Activated T-cell treated with anti-CD3 and anti-CD28 coated beads, Interleukin-2, amount 50 U/mL, for 1 hour (primary cell): ENCODE measurements at places on chromosomes 7 and 10.

- no peak for DNase-seq
These were observed 41.9 kb downstream of the NPVF start for GRCh38 chr7:25186436-25186835.

DNA sequence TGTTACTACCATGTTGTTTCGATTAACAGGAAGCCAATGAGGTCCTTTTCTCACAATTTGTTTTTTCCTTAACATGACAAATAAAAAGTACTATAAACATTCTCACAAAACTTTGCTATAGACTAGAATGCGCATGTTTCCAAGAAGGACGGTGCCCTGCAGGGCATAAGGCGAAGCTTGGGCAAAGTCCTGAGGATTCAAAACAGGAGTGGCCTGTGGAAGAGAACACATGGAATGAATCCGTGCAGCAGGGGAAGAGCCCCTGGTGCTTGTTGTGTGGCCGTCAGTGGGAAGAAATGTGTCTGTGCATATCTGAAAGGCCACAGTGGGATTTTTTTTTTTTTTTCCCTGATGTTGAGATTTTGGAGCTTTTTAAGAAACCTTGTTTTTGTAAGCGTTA is 67.6 kb downstream of the ITGA8 start:
- DNase-seq, result no peak

DNA sequence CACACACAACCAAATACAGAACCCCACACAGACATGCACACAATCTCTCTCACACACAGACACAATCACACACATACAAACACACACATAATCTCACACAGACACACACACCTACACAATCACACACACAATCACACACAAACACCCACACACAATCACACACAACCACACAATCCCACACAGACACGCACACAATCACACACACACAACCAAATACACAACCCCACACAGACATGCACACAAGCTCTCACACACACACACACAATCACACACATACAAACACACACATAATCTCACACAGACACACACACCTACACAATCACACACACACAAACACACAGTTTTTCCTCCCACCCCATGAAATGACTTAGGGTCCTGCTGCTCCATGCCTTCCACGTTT is 160.4 kb upstream of the PFKP start:
- DNase-seq, result no peak

GRCh38 chr7:112022128-112022527 is 184.1 kb downstream of the DOCK4 start:
- no peak for DNase-seq

- no peak for DNase-seq
These were observed 83.7 kb downstream of the EBF3 start for GRCh38 chr10:129880191-129880870.

GRCh38 chr10:70561558-70561957 is 41.0 kb downstream of the PRF1 start:
- DNase-seq, result no peak

- no peak for DNase-seq
These were observed 249.8 kb upstream of the PHF14 start for GRCh38 chr7:10723832-10724231.

GRCh38 chr7:49150486-49150885 is 226.1 kb downstream of the CDC14C start:
- no peak for DNase-seq

DNA sequence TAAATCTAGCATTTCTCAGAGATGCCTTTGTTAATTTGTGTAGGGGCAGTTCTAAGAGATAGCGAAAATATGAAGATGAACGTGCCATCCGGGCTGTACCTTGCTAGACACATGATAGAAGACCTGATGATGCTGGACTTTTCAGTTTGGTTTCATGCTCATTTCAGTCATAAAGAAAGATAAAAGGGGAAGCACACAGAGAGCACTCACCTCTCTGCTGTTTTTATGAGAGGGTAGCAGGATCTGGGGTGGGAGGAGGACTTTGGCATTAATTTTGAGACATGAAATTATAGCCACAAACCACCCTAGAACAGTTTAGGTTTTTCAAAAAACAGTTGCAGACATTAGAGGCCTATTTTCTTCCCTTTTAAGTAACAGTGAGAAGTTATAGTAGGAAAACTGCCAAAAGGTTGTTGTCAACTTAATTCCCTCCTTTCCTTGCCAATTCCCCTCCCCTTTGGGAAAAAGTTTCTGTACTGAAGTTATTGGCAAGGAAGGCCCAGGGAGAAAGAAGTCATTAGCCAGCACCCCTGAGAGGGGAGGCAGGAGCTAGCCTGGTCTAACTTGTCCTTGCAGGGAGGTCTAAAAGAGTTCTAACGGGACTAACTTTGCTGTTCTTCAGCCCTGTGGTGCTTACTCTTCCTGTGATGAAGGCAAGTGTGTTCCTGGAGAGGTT is 2.6 kb downstream of the ST7 start:
- no peak for DNase-seq

DNA sequence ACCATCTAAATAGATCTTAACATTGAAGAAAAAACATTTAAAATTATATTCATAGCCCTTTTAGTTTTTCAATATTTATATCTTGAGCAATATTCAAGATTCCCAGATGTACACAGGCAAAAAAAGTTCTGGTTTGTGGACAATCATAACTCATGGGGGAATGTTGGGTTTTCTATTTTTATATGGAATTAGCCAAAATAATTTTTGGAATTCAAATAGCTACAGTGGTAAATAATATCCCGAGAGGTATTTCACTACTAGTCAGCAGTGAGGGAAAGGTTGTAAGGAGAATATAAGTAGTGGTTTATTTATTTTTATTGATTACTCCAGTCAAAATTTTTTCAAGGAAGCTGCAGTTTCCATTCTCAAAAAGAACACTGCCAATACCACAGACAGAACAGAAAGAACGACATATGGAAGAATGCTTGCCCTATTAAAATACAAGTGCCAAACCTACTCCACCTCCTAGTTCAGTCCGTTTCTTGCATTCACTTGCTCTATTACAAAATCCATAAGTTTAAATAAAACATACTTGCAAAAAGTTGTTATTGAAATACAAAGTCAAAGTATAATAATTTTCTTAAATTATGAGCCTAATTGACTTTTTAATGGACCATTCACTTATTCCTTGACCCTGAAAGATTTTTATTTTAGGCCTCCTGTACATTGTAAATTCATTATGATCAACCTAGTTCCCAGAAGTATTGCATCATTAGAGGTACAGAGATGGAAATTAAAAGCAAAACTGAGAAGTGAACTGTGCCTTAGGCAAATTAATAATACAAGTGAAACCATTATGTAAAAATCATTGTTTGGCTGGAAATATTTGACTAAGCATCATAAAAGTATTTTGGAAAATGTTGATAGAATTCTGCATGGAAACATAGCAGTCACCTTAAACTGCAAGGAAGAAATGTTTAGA is 533.2 kb downstream of the PARD3 start:
- no peak for DNase-seq

DNA sequence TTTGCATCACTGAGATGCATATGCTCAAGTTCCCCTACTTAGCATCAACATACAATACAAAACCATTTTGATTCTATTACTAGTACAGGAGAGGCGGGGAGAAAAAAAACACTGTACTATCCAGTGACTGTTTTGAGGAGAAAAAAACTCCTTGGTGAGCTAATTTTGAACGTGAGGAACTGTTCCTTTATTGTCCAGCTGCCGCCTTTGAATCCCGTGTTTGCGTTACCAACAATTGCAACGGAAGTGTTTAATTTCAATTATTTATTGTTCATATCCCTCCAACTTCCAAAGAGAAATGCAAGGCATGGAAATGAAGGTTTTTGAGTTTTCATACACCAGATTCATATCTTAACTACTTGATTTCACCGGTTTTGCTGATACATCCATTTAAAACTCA is 66.4 kb upstream of the ARHGAP21 start:
- DNase-seq, result no peak

DNA sequence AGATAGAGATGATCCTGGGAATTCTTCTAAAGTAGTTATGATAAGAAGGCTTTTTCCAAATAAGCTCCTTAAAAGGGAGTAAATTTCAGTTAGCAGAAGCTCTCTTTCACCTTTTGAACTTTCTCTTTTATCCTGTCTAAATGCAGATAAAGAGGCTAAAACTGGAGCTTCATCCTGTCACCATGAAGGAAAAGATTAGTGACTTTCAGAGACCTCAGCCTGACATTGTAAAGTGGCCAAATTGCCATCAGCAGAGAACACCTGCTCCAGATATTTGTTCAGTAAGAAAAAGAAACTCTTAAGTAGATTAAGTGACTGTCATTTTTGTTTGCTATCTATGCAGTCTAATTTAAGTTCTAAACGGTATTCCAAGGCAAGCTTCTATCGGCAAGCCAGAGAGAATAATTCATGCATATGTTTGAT is 18.3 kb downstream of the VWDE start:
- DNase-seq, result no peak

DNA sequence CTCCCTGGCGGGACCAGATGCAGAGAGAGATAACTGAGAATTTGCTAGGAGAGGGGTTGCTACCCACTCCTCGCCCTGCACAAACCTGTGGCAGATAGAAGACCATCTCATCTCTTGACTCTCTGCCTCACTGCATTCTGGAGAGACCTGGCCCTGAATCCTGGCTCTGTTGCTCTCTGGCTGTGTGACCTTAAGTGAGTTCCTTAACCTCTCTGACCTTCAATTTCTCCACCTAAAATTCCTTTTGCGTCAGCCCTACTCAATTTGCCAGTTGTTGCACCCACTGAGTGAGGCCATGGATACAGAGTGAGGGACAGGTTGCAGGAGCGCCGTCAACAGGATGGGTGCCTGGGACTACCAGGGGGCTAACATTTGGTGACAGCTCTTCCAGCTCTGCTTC is 5.2 kb downstream of the C10orf71 start:
- no peak for DNase-seq

- DNase-seq, result no peak
These were observed 31.7 kb downstream of the GPR22 start for GRCh38 chr7:107501593-107501992.

DNA sequence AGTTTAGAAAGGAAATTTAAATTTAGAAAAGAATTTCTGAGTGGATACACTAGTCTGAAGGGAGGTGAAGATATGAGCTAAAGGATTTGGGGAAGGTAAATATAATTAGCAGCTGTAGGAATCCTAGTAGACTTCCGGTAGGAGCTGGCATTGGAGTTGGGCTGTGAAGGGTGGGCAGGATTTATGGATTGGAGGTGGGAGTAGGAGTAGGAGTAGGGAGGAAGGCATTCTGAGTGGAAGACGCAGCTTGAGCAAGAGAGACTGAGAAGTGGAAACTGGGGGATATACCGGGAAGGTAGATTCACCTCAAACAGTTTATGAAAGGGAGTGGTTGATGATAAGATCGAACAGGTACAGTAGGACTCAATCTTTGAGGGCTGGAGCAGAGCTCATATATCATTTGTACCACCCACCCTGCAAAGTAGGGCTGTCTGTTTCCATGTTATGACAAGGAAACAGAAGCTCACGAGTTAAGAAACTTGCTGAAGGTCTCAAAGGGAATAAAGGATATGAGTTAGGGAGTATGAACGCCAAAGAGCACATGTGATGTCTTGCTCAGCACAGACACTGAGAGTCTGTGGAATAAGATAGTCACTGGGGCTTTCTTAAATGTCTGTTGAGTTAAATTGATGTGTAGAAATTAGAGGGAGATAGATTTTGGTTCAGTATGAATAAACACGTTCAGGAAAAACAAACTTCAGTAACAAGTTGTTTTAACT is 81.6 kb downstream of the RPS24 start:
- no peak for DNase-seq

DNA sequence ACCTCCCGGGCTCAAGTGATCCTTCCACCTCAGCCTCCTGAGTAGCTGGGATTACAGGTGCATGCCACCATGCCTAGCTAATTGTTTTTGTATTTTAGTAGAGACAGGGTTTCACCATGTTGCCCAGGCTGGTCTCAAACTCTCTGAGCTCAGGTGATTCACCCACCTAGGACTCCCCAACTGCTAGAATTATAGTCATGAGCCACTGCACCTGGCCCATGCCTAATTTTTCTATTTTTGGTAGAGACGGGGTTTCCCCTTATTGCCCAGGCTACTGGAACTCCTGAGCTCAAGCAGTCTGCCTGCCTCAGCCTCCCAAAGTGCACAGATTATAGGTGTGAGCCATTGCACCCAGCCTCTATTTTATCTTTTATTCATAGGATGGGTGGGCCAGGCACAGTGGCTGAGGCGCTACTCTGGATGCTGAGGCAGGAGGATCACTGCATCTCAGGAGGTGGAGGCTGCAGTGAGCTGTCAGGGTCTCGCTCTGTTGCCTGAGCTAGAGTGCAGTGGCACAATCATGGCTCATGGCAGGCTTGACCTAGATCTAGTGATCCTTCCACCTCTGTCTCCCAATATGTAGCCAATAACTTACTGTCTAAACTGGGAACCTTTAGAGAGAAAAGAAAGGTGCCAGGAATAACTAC is 31.3 kb upstream of the STOX1 start:
- DNase-seq, result no peak

DNA sequence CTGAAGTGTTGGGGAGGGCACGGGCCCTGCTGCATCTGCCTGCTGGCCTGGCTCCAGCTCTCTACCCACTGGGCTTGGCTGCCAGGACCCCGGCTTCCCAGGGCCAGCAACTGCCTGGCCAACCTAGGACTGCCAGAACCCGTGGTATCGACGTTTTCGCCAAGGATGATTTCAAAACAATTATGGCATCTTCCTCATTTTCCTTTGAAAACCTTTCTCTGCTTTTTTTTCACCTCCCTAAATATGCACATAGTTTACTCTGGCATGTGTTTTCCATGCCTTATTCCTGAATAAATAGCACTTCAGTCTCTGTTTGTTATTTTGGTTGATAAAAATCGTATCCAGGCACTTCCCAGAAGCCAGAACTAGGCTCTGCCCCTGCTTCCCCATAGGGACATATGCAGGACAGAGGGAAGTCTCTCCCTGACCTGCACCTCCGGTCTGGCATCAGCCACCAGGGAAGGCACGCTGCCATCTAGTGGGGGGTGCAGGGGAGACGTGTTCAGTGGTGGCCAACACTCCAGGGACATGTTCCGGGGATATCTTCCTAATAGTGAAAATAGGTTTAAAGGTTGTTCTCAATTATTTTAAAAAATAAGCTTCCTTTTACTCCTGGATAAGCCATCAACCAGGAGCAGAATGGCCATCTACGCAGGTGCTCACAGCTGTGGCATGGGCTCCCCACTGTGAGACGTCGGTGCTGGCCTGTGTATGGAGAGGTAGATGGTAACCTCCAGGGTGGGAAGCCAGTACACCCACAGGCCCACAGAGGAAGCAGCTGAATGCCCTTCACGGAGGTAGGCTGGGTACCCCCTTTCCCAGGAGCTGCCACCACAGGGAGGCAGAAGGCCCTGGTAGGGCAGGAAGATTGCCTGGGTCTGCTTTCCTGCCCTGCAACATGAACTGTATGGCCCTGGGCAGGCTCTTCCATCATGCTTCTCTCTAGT is 30.7 kb upstream of the ANTXRL start:
- peak; percentile 54 for DNase-seq
